ENCODE measurements at places on chromosomes 7 and 10.

GRCh38 chr7:45638916-45639315 is 64.7 kb downstream of the ADCY1 start:
- no peak for DNase-seq

DNA sequence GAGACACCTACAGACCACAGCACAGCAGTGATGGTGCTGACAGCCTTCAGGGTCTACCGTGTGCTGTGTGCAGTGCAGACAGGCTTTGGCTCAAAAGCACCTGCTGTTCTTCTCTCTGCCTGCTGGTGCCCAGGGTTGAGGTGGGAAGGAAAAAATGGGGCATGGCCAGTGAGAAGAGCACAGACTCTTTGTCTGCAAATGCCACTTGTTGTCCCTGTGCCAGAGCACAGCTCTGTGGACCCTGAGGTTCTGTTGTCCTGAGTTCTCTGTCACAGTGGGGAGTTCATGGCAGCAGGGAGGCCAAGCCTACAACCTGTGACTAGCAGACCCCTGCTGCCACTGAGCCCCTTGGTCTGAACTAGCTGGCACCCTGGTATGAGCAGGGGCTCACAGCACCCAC is 376.7 kb downstream of the GLRX3 start:
- no peak for DNase-seq

GRCh38 chr7:44059219-44060090 is 5.9 kb downstream of the PGAM2 start:
- DNase-seq = no peak

- DNase-seq = no peak
Measured at GRCh38 chr10:102959360-102959759, 41.3 kb downstream of the CNNM2 start.

- no peak for DNase-seq
Measured at GRCh38 chr10:58336242-58336641, 1.4 kb downstream of the UBE2D1 start.

GRCh38 chr7:26862834-26863233 is 1.6 kb downstream of the SKAP2 start:
- DNase-seq = no peak

DNA sequence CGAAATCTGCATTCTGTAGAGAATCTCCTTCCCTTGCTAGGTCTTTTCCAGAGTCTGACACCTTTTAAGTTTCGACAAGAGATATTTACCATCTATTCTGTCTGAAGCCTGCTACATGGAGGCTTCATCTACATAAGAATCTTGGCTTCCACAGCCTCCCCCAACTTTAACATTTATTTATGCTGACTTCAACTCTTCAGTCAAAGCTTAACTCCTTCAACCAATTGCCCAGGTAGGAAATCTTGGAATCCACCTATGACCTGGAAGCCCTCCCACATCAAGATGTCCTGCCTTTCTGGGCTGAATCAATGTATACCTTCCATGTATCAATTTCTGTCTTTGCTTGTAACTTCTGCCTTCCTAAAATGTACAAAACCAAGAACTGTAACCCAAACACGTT is 54.7 kb downstream of the MINPP1 start:
- DNase-seq = no peak

DNA sequence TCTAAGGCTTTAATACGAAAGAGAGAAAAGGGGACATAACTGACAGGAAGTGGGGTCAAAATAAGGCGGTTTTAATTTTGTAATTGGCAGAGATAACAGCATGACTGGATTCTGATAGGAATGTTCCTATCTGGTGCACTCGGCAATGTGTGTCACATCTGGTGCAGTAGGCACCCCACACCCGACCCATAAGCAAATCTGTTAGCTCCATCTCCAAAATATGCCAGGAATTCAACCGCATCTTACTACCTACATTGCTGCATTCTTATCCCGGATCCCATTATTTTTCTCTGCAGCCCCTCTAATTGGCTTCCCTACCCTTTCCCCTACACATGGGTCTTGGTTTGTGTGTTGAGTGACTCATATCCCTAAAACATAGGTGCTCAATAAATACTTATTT is 19.1 kb upstream of the GALNT11 start:
- no peak for DNase-seq

- no peak for DNase-seq
Measured at GRCh38 chr7:2670171-2670570, 17.8 kb upstream of the AMZ1 start.

DNA sequence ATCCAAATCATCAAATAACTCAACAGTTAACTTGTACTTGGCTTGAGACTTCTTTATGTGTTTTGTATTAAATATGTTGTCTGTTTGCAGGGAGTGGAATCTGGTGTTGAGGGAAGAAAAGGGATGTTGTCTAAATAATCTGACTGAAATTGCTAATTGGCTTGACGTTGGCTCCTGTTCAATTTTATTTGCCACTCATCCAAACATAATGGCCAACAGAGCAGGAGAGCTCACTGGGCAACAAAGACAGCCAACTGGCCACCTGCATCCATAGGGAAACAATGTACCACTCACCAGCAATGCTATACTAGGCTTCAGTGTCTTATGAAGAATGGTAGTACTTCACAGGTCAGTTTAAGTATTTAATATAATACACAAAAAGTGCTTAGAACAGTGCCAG is 80.5 kb downstream of the FAM13C start:
- no peak for DNase-seq

- no peak for DNase-seq
Measured at GRCh38 chr10:100192350-100192749, 6.5 kb upstream of the ERLIN1 start.

DNA sequence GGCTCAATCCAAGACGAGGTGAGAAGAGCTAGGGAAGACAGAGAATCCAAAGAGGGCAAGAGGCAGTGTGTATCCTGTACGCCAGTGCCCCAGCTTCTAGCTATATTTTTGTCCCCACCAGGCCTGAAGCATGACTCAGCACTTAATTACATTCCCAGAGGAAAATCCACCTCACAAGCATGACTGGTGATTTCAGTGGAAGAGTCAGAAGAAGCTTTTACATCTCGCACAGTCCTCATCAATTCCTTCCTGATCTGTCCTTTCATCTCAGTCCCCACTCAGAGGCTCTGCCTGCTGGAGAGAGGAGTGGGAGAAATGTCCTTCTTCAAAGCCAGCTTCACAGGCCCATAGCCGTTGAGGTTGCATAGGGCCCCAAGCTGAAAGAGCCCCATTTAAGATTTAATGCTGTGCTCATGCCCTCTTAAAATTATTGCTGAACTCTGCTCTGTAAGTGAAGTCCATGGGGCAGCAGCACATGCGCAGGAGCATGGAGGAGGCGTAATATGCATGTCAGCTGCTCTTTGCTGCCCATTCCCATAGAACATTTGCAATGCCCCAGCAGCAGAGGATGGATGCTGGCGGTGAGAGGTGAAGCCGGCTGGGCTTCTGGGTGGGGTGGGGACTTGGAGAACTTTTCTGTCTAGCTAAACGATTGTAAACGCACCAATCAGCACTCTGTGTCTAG is 39.0 kb upstream of the AOAH start:
- no peak for DNase-seq

- DNase-seq = no peak
Measured at GRCh38 chr7:75072981-75073283, 670 bp downstream of the RCC1L start.

DNA sequence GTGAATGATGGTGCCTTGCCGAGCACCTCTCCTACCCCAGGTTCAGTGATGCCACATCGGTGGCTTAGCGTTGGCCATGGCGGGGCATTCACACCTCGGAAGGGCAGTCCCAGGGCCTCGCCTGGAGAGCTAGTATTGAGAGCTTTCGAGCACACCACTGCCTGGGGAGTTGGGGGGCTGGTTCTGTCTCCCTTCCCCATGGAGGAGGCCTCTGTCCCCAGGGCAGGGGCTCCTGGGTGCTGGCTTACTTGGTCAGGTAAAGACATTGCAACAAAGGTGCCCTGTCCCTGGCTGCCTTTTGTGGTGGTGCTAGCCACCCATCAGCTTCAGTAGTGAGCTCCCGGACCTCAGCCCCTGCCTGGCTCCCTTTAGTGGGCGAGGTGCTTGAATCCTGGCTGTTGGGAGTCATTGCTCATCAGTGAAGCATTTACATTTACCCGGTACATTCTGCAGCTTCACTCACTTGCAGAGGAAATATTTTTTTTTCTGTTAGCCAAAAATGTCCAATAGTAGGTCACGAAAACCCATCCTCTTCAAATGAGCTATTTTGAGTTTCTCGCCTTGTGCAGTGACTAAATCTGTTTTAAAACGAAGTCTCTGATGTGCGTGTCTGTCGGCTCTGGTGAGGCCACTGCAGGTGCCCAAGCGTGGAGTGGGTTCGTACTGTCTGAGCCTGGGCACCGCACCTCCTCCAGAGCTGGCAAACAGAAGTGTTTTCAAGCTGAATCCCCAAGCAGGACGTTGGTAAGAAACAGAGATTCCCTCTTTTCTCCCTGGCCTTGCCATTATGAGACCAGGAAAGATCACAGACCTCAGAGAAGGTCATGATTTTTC is 95.5 kb downstream of the INPP5A start:
- no peak for DNase-seq

- no peak for DNase-seq
Measured at GRCh38 chr7:34043461-34044305, 138.3 kb downstream of the BMPER start.

- no peak for DNase-seq
Measured at GRCh38 chr7:26508481-26508880, 216.8 kb downstream of the SNX10 start.

DNA sequence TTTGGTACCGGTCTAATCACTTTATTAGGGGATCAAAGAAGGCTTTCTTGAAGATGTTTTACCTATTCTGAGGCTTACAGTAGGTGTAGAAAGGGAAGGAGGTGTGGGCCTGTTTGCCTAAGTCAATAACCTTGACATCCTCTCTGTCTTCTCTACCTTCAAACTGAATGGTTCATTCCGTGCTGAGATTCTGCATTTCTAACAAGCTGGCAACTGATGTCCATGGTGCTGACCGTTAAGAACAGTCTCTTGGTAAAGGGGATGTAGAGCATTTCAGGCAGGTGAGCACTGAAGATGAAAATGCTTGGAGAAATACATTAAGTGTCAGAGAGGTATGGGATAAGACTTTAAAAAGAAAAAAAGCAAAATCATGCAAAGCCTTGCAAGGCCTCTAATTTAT is 51.5 kb upstream of the DGKB start:
- no peak for DNase-seq

DNA sequence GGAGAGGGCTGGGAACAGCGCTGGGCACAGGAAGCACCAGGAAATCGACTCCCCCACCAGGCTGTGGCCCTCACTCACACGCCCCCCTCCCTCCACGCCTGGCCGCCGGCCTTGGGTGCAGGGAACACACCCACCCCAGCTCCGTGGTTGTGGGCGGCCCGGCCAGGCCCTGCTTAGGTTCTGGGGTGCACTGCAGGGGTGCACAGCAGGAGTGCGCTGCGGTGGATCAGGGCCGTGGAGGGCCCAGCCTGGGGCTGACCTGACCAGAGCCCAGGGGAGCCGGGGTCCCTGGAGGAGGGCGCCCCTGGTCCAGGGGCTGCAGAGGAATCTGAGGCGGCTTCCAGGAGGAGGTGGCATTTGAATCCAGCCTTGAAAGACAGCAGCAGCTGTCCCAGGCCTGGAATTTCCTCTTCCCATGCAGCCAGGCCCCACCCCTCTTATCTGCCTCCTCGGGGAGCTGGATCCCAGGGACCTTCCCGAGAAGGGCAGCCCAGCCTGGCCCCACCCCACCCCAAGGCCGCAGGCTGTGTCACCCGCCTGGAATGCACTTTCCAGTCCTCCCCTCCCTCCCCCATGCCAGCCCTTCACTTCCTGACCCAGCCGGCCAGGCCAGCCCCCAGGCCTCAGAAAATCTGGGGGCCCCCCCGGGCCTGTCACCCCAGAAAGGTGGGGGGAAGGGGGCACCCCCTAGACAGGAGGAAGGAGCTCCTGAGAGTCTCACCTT is 18.4 kb upstream of the PDGFA start:
- DNase-seq = no peak

DNA sequence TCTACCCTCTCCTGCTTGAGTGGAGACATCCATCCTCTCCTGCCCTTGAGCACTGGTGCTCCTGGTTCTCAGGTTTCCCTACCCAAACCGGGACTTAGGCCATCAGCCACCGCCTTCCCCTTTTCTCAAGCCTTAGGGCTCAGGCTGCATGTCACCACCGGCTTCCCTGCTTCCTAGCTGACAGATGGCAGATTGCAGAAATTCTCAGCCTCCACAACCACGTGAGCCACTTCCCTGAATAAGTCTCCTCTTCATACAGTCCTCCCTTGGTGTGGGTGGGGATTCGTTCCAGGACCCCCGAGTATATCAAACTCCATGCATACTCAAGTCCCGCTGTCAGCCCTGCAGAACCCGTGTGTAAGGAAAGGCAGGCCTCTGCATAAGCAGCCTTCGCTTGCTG is 203.5 kb upstream of the ZNF32 start:
- DNase-seq = no peak

GRCh38 chr10:72221278-72221677 is 5.2 kb upstream of the ASCC1 start:
- no peak for DNase-seq

GRCh38 chr7:43884209-43884608 is 14.9 kb upstream of the MRPS24 start:
- no peak for DNase-seq

DNA sequence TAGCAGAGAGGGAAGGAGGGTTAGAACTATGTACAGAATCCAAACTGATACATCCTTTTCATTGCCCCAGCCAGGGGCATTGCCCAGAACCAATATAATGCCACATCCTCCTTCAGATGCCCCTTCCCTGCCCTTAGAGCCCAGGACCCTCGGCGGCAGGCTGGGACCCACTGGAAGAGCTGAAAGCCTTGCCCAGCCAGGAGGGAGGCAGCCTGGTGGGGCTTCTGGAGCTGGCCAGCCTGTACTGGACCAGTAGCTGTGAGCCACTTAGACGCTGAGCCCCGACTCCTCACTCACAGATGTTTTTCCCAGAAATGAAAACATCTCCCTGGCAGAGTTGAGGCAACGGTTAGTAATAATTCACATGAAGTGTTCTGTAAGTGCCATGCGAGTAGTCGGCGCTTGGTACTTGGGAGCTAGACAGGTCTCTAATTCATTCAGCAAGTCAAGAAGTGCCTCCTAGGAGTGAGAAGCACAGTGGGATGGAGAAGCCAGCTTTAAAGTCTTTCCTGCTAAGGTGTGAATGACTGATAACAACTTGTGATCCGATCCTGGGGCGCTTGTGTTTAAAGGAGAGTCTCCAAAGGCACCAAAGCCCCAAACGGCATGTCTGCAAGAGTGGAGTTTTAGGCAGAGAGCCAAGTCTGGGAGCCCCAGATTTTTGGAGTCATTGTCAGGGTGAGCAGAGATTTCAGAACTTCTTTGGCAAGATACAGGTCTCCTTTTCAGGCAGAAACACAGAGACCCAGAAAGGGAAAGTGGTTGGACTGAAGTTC is 9.8 kb downstream of the VSIR start:
- no peak for DNase-seq

Measured in stimulated activated CD4-positive, alpha-beta T cell treated with anti-CD3 and anti-CD28 coated beads, Interleukin-1b, Interleukin-23, amount 100 ng/mL, for 1 hour (primary cell).